ENCODE measurements at places on chromosomes 4 and X.

- no peak for DNase-seq
Observed at GRCh38 chr4:26410385-26411293, 79.6 kb downstream of the CCKAR start.

- no peak for DNase-seq
Observed at GRCh38 chr4:90198086-90198847, 71.1 kb downstream of the CCSER1 start.

GRCh38 chr4:88003261-88003660, 4.2 kb upstream of the PKD2 start:
- no peak for DNase-seq

- DNase-seq = no peak
Observed at GRCh38 chr4:72846280-72847111, 223.0 kb downstream of the COX18 start.

GRCh38 chr4:107009196-107009968, 26.7 kb downstream of the DKK2 start:
- no peak for DNase-seq

DNA sequence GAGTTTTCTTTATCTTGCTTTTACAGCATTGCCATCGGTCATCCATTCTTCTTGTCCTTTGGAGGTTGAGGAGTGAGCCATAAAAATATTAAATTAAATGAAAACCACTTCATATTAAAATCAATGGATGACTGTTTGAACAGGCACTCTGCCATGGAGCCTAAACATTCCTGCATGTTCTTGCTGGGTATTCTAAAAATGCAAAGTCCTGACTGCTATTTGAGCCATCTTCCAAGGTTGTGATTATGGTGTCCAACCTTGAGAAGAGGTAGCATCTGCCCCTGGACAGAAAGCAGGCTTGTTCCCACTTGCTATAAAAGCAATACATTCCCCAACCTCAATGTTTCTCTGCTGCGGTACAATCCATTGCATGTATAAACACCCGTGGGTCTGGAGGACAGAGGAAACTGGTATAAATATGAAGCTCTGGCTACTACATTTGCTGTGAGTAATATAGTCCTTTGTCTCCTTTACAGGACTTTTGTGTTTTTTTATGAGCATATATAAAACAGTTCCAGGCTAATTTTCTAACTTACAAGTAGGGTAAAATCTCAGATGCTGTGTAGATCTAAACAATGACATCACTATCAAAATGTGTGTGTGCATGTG, 70.9 kb upstream of the FAT4 start:
- DNase-seq = no peak

DNA sequence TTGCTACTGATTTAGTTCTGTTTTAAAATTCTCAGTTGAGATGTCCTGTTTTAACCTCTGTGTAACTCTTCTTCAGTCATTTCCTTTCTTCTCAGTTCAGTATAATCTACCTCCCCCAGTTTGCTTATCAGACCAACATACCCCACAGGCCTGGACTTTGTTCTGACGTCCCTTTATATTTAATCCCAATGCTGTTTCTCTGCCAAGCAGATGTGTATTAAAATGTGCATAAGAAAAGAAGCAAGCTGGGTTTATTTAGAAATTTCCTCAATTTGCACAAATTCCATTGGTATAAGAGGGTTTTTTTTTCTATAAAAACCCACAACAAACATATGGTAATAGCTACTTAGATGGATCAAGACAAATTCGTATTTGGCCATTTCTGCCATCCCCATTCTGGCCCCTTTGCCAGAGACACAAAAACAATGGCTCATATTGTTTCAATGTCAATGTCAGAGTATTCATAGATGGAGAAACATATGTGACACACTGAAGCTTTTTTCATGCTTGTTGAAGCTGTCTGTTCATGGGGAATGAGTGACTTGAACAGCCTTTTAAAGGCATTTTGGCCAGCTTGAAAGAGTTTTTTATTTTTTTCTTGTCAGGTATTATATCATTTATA, 24.5 kb downstream of the HCCS start:
- no peak for DNase-seq

DNA sequence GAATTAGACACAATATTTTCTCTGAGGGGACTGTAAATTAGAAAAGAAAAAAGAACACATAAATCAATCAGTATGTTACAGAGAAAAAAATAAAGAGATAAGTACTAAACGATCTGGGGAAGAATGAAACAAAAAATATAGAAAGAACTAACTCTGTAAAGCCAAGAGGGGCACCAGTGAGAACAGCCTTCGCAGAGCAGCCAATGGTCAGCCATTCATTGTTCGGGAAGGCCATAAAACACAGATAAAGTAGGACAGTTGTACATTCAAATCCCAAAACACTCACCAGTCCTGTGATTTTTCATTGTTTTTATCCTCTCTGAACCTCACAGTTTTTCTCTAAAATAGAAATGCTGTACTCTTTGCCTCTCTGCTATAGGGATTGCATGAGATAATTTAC, 127.9 kb downstream of the NEK1 start:
- DNase-seq = no peak

DNA sequence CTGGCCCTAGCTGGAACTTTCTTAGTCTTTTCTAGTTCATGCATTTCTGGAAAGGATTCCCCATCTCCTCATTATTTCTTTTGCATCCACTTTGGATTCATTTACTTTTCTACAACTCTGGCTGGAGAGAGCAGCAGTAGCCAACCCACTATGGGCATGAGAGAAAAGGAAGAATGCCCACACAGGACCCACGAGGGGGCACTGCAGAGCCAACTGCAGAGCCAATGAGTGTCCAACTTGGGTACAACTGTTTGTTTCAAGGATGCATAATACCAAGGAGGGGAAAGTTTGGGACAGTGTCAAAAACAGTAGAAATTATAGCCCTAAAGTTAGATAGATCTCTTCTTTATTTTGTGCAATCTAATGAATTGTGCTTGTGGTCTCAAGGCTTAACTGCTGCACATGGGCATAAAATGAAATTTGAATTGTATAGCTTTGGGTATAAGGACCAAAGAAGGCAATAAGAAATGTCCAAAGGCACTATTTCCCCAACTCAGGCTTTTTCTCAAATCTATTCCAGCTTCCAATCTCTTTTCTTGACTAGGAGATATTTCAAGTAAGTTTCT, 230.6 kb downstream of the NSUN7 start:
- DNase-seq = no peak

GRCh38 chrX:19695884-19696283, 180.6 kb upstream of the MAP3K15 start:
- no peak for DNase-seq
